NCI-H187 treated with DMSO at 0.1 percent for 48 hours (cell line): ENCODE measurements at places on chromosomes 3 and 15.

DNA sequence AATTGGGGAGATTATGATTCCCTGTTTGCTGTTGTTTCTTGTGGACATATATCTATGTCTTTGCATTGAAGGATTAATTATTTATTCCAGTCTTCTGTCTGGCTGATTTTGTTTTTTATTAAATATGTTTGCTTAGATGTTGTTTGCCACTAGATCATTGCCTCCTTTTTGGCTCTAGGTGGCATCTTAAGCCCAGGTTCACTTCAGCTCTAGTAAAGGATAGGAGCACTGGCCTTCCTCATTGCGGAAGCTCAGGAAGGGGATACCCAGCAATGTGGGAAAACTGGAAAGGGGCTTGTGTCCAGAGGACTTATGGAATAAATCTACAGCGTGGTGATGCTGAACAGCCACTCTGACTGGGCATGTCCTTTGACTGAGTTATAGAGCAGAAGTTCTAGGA lies 821.6 kb downstream of the PDCD6IP start:
- DNase-seq = no peak

DNA sequence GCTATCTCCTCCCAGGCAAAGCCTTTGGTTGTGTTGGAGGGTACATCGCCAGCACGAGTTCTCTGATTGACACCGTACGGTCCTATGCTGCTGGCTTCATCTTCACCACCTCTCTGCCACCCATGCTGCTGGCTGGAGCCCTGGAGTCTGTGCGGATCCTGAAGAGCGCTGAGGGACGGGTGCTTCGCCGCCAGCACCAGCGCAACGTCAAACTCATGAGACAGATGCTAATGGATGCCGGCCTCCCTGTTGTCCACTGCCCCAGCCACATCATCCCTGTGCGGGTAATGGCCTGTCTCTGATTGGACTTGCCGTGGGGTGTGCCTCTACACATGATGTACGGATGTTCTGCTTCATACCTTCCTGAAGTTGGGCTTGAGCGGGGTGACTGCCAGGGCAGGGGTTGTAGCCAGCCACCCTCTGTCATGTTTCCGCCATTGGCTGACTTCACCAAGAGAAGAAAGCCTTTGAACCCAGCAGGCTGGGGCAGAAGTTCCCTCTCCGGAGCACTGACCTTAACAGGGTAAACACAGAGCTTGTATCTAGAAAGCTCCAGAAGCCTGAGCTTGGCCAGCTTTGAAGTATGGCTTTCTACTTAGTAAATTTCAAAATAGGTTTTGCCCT lies 13.4 kb downstream of the ALAS1 start:
- DNase-seq = no peak

- DNase-seq = no peak
These were observed 38.7 kb downstream of the HSPBAP1 start for GRCh38 chr3:122754929-122755328.

DNA sequence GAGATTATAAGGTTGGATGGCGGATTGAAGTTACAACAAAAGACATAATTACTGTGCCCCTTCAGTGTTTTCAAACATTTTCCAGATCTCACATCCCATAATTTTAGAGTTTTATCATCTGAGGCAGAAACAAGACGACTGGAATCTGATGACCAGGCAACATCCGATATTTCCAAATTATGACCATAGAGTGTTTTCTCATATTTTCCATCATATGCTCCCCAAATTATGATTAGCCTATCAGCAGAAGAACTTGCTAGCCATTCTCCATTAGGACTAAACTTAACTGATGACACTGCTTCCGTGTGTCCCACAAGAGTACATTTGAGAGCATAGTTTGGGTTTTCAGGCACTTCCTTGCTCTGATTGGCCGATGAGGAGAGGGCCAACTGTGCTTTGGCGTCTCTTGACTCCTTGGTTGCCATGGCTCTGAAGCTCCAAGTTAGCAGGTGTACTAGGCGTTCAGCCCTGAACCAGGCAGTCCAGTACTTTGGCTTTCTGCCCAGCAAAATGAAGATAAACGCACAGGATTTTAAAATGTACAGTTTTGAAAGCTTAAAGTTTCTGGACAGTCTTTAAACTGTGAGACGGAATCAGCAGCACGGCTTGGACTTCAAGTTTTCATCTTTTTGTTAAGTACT lies 638 bp downstream of the WDR5B start:
- DNase-seq = no peak

DNA sequence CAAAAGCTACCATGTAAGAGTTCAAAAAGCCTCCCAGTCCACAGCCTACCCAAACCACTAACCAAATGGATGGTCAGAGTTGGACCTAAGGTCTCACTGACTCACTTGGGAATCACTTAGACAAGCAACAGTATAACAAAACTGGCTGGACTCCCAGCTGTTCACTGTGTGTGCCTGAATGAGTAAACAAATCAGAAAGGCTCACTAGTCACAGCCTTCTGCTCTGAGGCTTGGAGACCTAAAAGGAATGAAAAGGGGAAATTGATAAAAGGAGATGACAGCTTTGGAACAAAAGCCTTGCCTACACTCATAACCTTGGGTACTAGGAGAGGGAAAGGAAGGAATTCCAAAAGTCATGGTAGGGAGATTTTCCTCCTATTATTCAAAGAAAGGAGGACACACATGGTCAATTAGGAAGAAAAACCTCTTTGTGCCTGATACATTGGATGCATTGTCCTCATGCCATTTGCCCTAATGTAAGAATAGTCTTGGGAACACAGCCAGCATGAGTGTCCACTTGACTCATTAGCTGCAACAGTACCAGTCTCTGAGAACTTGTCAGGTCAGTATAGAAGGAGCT lies 92.3 kb downstream of the FRMD5 start:
- no peak for DNase-seq

- DNase-seq = no peak
These were observed 9.7 kb upstream of the EIF1B start for GRCh38 chr3:40299721-40300335.

- DNase-seq = no peak
These were observed 35.1 kb upstream of the CPB1 start for GRCh38 chr3:148792516-148792915.

DNA sequence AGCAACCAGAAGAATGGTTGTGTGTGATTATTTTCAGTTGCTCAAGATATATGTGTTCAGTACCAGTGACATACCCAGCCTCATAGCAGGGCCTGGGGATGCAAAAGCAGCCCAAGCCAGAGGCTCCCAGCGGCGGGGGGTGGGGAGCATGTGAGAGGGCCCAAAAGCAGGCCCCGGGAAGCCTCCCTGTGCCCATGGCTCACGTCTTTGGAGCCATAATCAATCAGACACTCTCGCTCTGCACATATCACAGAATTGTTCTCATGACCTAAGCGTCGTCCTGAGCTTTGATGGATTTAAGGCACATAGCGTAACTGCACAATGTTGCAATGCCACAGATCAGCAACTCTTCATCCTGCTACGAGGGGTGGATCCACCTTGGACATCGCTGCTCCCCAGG lies 20.8 kb downstream of the KLHL25 start:
- no peak for DNase-seq

DNA sequence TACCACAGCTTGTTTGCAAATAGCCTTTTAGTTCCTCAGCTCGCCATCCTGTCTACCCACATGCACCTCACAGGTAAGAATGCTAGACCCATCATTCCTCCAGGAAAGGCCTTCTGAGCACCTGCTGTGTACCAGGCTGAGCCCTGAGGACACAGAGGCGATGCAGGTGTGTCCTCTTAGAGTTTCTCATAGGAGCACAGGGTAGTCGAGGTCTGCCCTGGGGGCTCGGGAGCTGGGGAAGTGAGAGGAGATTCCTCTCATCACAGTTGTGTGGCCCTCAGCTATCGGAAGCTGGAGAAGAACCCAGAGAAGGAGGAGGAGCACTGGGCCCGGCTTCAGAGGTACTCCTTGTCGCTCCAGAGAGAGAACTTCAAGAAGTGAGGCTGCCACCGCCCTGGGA lies 8.0 kb downstream of the MESP1 start:
- DNase-seq = no peak

DNA sequence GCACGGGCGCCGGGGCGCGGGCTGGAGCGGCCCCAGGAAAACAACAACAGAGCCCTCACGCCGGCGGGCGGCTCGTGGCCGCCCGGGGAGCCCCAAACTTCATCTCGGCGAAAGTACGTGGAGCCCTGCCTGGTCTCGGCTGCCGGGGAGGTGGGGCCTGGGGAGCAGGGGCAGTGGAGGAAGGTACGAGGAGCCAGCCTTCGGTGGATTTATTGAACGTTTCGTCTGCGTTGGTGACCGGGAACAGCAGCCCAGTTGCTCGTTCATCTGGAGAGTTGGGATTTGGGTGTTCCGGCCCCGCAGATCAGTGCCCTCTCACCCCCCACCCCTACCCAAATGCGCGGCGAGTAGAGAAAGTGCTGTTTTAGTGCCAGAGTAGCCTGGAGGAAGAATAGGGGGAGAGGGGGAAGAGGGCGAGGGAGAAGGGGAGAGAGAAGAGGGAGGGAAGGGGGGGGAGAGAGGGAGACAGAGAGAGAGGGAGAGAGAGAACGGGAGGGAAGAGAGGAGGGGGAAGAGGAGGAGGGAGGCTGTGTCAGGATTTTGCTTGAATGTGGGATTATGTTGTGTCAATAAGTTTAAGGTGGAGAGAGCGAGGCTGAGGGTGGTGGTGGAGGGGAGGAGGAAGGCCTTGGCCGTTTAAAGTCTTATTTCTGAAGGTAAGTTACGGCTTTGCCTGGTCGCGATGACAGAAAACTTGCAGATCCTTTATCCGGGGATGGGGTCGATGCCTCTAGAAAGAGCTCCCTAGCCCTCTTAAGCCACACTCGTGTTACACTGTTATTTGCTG lies 970 bp downstream of the BBX start:
- no peak for DNase-seq

DNA sequence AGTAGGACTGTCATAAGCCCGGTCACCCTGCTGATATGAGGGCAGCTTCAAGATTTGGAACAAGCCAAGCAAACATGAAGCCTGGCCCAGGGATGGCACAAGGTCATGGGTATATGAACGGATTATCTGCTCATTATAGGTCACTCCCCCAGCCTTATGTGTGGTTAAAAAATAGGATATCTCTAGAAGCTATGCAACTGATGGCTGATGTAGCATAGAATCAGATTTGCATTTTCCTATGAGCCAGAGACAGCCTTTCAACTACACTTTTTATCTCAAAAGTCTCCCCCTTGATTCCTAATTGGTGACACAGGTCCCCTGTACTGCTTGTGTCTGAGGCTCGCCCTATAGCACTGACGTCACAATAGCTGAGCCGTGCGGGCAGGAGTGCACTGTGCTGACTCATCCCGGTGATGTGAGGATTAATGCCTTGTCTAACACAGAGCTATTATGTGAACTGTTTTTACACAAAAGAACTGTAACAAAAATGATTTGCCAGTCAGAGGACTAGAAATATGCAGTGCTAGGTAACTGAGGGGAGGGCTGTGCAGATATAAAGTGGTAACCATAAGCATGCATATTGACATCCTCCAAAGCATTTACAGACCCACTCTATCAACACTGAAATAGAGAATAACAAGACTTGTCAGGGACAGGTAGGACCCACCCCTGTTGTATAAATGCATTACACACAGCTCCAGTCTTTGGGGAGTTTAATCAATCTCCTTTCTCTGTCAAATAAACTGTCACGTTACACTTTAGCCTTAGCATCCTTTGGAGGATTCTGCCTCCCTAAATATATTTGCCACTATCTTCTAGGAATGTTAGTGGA lies 204.9 kb downstream of the TIGIT start:
- DNase-seq = no peak
